Thymus (tissue), 14 donors: ENCODE measurements at places on chromosomes 1 and 21.

GRCh38 chr1:247164694-247165093 lies 7.1 kb downstream of the ZNF124 start:
- no peak for DNase-seq

DNA sequence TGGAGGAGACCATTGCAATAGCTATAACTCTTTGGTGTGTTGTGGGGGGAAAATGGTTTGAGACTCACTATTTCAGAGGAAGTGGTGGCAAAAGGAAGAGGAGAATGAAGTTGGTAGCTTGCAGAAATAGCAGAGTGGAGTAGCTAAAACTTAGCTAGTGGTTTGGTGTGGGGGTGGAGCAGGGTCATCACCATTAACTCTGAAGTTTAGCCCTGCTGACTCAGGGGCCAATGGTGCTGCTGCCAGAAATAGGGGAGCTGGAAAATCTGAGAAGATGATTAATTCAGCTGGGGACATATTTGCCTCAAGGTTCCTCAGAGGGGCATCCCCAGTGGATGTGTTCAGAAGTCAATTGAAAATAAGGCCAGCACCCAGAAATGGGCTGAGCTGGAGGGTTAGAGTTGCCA lies 65.4 kb downstream of the RUNX1 start:
- no peak for DNase-seq

GRCh38 chr1:3510136-3510955 lies 55.9 kb downstream of the ARHGEF16 start:
- DNase-seq, result no peak

DNA sequence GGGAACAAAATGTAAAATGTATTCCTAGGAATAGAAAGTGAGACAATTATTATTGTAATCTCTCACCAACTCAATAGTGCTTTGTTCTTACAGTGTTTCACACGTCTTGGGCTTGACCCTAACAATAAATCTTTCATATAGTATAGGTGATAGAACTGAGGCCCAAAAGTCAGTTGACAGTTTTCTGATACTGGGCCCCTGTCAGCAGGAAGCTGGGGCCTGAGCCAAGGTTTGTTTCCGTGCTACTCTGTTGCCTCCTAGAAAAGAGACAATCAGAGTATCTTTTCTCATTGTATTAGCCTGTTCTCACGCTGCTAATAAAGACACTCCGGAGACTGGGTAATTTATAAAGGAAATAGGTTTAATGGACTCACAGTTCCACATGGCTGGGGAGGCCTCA lies 5.0 kb downstream of the RRP1B start:
- DNase-seq, result no peak

DNA sequence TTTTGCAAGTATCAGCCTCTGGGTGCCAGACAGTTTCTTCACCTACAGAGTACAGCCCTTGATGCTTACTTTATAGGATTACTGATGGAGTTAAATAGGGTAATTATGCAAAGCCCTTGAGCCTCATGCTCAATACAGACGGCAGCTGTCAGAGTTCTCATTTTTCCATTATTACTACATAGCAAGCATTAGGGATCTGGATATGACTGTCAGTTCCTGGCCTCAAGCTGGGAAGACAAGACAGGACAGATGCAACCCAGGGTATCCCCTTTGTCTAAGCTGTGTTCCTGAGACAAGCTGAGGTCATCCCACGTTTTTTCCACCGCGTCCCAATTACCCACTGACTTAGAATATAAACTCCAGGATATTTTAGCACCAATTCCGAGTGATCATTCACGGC lies 94.4 kb downstream of the SLC35F3 start:
- no peak for DNase-seq

GRCh38 chr1:212488436-212489283 lies 55.9 kb downstream of the NENF start:
- no peak for DNase-seq
